Activated naive CD4-positive, alpha-beta T cell treated with Interleukin-2 at 50 U/mL for 16 hours (primary cell): ENCODE measurements at places on chromosomes 4 and X.
A peak's percentile ranks its signal among the peaks of the same experiment; 100 is the strongest.

DNA sequence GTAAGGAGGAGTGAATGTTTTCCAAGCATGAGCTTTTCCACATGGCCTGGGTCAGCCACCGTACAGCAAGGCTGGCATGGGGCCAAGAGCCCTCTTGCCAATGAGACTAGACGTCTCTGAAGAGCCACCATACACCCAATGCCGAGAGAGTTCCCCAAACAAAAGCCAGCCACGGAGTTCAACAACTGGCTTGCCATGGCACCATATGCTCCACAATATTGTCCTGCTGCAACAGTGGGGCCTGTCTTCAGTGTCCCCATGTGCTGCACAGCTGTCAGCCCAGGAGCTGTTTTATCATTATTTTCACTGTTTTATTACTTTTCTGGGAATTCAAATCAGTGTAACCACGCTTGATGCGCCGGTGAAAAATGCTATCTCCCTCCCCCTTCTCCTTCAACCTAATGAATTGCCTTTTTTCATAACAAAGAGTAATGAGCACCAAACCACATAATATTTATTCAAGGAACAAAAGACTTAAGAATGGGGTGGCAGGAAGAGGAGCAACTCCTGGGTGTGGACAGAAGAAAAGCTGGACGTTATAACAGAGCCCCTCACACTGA lies 18.4 kb downstream of the MAML3 start:
- no peak for DNase-seq

DNA sequence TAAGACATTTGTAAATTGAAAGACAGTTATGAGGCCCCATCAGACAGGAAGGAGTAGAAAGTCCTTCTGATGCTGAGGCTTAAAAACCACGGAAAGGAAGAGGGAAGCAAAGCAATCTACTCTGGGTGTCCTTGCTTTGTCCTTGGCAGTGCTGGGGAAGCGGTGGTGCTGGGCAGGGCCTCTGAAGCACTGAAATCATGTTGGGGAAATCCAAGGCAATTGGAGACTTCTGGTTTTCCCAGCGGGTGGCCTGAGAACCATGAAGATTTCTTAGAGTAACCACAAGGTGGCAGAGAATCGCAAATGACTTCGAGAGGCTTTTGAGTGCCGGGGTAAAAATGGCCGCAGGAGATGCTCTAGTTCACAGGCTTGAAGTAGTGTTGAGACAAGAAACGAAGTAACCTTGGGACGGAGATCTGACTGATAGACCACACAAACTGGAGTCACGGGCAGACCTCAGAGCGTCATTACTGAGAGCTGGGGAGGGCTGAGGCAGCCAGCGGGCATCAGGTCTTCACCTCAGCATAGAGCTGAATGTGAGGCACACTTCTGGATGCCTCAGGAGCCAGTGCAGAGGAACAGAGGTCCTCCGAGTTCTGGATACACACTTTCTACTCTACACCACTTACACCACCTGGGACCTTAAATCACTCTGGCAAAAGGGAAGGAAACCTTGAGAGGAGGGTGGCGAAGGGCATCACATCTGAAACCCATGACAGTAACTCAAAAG lies 130.7 kb upstream of the GPRIN3 start:
- peak; percentile 51 for DNase-seq

DNA sequence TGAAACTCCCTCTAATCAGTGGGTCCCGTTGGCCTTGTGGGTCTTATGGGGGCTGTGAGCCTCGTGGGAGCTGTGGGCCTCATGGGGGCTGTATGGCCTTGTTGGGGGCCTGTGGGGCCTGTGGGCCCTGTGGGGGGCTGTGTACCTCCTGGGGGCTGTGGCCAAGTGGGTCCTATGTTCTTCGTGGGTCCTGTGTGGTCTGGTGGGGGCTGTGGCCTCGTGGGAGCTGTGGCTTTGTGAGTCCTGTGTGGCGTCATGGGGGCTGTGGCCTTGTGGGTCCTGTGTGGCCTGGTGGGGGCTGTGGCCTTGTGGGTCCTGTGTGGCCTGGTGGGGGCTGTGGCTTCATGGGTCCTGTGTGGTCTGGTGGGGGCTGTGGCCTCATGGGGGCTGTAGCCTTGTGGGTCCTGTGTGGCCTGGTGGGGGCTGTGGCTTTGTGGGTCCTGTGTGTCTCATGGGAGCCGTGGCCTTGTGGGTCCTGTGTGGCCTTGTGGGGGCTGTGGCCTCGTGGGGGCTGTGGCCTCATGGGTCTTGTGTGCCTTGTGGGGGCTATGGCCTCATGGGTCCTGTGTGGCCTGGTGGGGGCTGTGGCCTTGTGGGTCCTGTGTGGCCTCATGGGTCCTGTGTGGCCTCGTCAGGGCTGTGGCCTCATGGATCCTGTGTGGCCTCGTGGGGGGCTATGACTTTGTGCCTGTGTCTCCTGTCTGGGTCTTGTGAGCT lies 7.4 kb downstream of the PCGF3 start:
- no peak for DNase-seq

DNA sequence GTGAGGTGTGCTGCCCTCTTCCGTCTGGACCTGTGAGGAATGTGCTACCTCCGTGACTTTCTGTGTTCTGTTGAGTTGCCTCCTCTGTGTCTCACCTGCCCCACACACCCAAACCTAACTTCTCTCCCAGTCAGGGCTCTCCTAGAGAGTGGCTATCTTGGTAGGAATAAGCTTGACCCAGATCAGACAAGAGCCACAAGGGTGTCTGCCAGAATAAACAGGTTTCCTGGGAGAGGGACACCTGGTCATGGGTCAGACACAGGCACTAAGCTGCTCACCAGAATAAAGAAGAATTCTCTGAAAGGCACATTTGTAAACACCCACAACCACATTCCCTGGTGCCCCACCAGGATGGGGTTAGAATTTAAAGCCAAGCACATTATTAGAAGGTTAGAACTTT lies 11.1 kb downstream of the ZNF182 start:
- no peak for DNase-seq

DNA sequence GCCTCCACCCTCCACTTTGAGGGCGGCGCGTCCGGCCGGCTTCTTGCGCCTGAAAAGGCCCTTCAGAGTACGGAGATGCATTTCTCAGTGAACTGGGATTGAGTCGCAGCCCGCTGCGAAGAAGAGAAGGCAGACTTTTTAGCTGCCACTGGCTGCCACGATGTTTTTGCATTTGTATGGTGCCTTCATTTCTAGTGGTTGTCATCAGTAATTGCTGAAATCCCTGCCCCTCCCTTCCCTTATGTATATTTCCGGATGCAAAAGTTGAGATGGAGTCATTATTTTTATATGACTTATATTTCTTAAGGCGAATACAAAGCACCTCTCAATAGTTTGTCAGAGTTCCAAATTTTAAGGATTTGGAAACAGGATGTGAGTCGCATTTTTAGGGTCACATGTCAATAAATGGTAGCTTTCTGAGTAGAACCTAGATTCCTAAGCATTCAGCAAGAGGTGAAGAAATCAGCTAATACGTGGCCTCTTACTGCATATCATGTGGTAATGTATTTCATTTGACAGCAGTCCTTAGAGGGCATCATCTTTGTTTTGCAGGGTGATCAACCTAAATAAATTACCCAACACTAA lies 658 bp downstream of the ATP6AP2 start:
- peak; percentile 4 for DNase-seq

DNA sequence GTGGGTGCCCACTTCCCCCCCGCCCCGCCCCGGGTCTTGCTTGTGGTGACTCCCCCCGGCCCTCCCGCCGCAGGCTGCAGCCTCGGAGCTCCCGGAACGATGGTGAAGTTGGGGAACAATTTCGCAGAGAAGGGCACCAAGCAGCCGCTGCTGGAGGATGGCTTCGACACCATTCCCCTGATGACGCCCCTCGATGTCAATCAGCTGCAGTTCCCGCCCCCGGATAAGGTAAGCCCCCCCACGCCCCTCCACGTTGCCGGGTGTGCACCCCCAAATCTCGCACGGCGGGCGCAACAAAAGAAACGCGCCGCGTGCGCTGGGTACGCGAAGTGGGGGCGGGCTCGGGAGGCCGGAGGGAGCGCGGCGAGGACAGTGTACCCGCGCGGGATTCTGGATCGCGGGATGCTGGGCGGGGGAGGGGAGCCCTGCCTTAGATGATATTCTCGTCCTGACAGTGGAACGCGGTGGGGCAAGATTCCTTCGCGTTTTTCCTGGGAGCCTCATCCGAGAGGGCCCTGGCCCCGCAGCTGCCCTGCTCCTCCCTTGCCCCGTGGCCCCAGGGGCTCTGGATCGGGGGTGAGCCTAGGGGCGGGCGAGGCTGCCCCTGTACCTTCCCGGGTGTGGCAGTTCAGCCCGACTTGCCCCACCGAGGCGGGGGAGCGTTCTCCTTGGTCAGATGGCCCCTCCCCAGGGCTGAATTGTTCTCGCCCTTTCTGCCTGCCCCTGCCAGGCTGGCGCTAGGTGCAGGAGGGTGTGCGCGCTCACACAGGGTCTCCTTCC lies 819 bp downstream of the NSG1 start:
- DNase-seq = peak; percentile 22

DNA sequence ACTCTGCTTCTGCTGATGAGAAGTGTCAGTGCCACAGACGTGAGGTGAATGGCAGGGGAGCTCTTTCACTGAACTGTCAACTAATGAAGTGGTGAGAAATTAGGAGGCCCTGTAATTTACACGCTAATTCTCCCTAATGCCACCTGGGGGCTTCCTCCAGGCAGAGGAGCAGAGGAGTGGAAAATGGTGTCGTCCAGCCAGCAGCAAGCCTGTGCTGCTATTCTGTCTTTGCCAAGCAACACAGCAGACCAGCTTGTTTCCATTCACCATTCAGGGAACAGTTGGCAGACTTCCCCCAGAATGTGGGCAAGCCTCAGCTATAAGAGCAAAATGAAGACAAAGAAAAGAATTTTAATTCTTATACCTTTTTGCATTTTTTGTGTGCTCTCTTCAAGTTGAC lies 245.2 kb upstream of the TET2 start:
- no peak for DNase-seq

DNA sequence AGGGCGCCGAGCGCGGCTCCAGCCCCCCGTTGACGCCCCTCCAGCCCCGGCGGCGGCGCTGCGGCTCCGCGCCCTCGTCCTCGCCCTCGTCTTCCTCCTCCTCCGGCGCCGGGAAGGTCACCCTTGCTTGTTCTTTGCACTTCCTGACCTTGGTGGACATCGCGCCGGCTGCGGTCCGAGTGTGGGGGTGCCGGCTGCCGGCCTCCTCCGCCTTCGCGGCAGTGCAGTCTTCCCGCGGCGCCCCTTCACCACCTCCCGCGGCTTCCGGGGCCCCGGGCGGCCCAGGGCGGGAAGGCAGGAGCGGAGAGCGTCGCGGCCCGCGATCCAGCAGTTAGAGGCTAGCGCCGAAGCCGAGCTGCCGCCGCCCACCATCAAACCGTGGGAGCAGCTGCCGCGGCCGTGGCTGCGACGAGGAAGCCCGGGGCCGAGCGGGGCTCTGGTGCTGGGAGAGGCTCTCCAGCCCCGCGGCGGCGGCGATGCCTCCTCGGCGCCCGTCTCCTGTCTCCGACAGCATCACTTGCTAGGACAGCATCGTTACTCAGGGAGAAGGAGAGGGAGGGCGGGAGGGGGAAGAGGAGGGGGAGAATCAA lies at the start of gene TRPC3:
TSS of gene TRPC3 (minus strand) at position 540 of the 590 bp plus-strand sequence. CDS start at position 160, 380 bp downstream.
- peak; percentile 43 for DNase-seq

DNA sequence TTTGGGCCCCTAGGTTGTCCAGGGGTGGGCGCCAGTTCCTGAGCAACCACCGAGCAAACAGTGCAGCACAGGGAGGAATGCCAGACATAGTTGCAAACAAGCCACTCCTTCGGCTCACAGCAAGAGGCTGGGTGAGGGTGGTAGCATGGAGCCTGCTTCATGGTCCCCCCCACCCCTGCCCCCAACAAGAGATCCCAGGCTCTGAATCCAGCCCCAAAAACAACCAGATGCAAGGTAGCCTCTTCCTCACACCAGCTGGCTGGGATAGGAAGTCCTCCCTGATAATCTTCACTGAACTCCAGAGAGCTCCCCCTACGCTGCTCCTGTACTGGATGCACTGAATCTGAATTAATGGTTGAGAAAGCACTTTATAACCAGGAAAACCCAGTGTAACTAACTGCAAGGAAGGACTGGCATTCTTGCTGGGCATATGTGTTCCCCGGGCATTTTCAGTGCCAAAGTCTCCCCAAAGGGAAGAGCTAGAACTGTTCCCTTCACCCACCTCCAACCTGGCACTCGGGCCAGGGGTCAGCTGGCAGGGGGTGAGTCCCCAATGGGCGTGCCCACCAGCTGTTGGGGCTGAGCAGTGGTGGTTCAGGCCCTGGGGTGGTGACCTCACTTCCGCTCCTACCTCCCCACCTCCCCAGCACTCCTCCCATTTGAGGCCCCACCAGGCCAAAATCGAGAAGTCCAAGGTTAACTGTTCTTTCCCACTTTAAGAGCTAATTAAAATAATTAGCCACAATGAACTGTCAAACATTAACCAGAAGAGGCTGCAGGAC lies 1.5 kb downstream of the ELF4 start:
- no peak for DNase-seq

- DNase-seq = no peak
Measured at GRCh38 chrX:110097920-110098319, 95.0 kb downstream of the TMEM164 start.

DNA sequence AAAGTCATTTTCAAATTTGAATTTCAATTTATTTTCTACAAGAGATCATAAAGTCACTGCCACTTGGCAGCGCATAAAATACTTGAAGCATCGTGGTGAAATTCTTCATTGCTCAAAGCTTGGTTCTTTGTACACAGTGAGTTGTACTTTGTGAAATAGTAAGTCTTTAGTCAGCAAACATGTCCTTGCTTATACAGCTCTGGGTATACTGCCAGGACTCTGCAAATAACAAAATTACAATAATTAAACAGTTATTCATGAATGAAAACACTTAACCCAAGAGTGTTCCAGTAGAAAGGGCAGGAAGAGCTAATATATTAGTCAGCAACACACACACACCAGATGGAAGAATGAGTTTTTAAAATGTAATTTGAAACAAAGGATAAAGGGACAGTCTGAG lies 1300.9 kb upstream of the DIAPH2 start:
- DNase-seq = no peak

- no peak for DNase-seq
Measured at GRCh38 chrX:112798736-112799135, 41.9 kb downstream of the AMOT start.

DNA sequence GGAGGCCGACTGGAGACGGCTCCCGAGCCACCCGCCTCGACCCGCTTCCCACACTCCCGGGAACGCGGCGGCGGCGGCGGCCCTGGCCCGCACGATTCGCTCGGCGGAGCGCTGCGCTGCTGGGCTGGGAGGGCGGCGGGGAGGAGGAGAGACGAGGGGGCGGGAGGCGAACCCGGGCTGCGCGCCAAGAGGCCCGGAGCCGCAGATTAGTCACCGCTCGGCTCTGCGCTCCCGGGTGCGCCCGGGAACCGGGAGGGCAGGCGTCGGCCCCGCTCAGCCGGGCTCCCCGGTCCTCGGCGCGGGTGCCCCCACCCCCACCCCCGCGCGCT lies 11.2 kb upstream of the BCOR start:
- DNase-seq = peak; percentile 67
